ENCODE measurements at places on chromosomes 2 and 18. TPM values are rescaled to one million over a fixed set of nuclear protein-coding genes. Genes with fewer than 3 reads are reported as not detected.

GRCh38 chr2:63093502-63093901 is 42.9 kb downstream of the OTX1 start:
- DNase-seq, result no peak

- no peak for DNase-seq
Measured at GRCh38 chr2:10149635-10150034, 27.1 kb downstream of the RRM2 start.

- DNase-seq, result no peak
Measured at GRCh38 chr2:50766058-50766457, 265.9 kb downstream of the NRXN1 start.

GRCh38 chr18:43847164-43848091 is 570.1 kb upstream of the SYT4 start:
- DNase-seq, result no peak

DNA sequence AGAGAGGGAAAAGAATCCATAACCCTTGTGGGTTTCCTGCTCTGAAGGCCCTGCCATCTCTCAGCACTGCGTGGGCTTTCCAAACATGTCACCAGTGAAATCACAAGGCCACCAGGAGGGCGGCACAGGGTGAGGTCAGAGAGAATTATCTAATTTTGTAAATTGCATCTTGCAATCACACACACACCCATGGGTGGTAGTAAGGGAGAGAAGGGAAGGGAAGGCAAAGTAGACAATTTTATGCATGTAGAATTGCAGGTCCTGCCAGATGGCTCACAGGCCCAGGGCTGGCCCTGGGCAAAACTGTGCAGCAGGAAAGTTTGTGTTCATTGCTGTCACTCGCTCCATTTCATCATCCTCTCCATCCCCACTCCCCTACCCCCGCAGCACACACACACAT is 21.0 kb upstream of the ZBTB7C start:
- DNase-seq, result no peak

- peak; percentile 84 for DNase-seq
Measured at GRCh38 chr2:58923869-58924268, 682.7 kb upstream of the FANCL start.

GRCh38 chr2:27442920-27443282 is 720 bp downstream of the KRTCAP3 start:
- no peak for DNase-seq

- DNase-seq, result no peak
Measured at GRCh38 chr2:118903029-118903351, 39.0 kb upstream of the MARCO start.

GRCh38 chr2:58357521-58357920 is 116.4 kb upstream of the FANCL start:
- no peak for DNase-seq

DNA sequence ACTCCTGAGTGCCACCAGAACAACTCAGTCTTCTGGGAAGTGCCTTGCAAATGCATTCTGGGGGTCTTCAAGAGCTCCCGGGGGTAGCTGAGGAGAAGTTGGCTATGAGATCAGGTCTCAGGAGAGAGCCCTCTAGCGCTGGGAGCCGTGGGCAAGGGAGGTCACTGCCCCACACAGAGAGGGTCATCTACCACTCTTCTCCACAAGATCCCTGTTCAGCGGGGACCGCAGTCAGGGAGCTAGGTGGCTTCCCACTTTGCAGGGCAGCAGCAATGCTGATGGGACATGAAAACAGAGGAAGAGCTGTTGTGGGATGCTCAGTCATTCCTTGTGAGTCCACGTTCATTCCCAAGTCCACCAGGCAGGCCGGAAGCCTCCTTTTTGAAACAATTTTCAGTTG is 66.6 kb downstream of the ACKR3 start:
- DNase-seq, result no peak

- DNase-seq, result no peak
Measured at GRCh38 chr2:216516730-216517350, 18.2 kb downstream of the RPL37A start.

DNA sequence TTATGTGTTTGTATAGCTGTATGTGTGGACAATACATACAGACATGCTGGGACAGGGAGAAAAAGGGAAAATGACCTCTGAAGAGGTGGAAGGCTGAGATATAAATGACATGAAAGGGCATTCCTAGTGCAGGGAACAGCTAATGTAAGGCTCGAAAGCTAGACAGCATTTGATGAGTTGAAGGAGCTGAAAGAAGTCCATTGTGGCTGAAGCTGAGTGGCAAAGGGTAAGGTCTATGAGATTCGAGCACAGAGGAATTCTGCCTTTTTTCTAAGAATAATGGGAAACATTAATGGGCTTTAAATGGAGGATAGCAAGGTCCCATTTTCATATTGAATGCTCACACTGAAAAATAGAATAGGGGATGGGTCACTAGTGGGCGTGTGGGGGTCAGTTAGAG is 23.6 kb downstream of the ADD2 start:
- DNase-seq, result no peak

DNA sequence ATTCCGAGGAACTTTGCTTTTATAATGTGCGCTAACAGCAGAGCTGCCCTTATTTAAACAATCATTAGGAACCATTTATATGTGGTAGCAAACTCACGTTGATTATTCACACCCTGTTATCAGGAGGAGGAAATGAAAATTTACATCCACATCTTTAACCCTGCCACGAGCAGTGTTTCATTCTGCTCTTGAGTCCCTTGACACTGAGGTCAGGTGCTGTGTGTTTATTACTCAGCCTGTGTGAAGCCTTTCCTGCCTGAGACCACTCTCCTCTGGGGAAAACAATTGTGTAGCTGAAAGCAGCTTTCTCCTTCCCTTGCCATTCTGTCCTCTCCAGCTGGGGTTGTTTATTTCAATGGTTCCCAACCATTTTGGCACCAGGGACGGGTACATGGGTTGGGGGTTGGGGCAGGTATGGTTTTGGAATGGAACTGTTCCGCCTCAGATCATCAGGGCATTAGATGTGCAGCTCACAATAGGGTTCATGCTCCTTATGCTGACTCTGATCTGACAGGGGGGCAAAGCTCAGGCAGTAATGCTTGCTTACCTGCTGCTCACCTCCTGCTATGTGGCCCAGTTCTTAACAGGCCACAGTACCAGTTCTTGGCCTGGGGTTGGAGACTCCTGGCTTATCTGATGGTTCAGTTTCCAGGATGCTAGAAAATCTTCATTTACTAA is 651.1 kb downstream of the TDRD15 start:
- DNase-seq, result no peak

- DNase-seq, result no peak
Measured at GRCh38 chr2:88549616-88550292, 77.5 kb downstream of the EIF2AK3 start.

- DNase-seq, result no peak
Measured at GRCh38 chr2:26169226-26169625, 3.7 kb upstream of the GAREM2 start.

DNA sequence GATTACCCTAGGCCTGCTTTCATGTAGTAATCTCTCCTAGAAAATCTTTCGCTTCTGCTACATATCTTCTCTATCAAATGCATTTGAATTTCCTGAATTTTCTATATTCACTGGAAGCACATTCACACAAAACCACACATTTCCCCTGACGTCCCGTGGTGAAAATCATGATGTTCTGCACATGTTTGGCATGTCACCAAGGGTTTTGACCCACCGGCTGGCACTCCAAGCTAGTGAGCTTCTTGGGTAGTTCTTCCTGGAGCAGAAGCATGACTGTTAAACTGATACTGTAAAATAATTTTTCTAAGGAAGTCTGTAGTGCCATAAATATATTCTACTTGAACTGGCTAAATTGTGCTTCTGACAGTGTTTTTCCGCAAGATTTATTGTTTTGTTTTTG is 510.1 kb upstream of the SLC8A1 start:
- DNase-seq, result no peak

DNA sequence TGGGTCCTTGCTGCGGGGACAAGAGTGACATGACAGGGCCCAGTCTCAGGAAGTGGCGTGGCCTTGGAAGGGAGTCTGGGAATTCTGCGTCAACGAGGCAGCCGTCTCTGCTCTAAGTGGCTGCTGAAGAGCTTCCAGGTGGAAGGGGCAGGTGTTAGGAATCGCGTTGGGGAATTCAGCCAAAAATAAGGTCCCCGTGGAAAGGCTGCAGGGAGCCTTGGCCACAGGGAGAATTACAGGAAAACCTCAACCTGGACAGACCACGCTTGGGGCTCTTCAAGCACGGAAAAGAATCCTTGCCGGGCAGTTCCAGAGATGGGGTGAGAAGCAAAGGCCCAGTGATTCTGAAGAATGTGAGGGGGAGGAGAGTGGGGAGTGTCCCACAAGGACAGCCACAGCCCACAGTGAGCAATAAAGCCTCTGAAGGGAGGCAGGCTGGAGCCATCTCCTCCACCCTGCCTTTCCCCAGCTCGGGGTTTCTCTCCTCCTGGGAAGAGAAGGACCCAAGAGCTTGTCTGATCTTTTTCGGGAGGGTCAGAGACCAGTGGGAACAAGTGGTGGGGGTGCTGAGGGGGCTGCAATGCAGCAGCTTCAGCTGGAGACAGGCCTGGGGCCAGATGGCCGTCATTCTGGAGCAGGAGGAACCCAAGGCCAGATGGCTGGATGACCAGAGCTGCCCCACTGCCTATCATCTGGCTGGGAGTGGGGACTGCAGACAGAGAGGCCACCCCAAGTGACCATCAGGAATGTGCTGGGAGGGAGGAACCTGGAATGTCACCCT is 106.4 kb upstream of the SMAD2 start:
- no peak for DNase-seq

GRCh38 chr2:46535360-46535759 is 56.0 kb downstream of the TMEM247 start:
- DNase-seq, result no peak

- DNase-seq, result no peak
Measured at GRCh38 chr18:8854550-8854949, 149.2 kb downstream of the MTCL1 start.

GRCh38 chr2:122451040-122451439 is 695.6 kb downstream of the TSN start:
- no peak for DNase-seq

- DNase-seq, result no peak
Measured at GRCh38 chr18:38982072-38982471, 1416.5 kb upstream of the CELF4 start.

The EHD3 gene
- total RNA-seq, result 4.0 TPM

The FAM237A gene
- total RNA-seq, result not detected

The C2orf74 gene
- total RNA-seq, result 51.5 TPM

The UGT1A10 gene
- not detected for total RNA-seq

The IL37 gene
- total RNA-seq, result not detected

The SIX3 gene
- not detected for total RNA-seq

The QPCT gene
- 21.6 TPM for total RNA-seq

The MC5R gene
- 6.7 TPM for total RNA-seq

The CNTNAP5 gene
- total RNA-seq, result not detected

The CFC1 gene
- total RNA-seq, result not detected

The EGR4 gene
- not detected for total RNA-seq

Data from A172 (cell line).